Activated CD4-positive, CD25-positive, alpha-beta regulatory T cell treated with anti-CD3 and anti-CD28 coated beads, Interleukin-2, amount 50 U/mL, for 24 hours (primary cell): ENCODE measurements at places on chromosomes 11 and 22.

- peak; percentile 43 for ATAC-seq
These were observed 15.3 kb upstream of the ELFN2 start for GRCh38 chr22:37442537-37442936.

GRCh38 chr11:133598906-133599305, 66.6 kb upstream of the OPCML start:
- ATAC-seq: no peak

GRCh38 chr11:95108671-95109551, 19.3 kb downstream of the ENDOD1 start:
- no peak for ATAC-seq

- ATAC-seq: no peak
These were observed 3.9 kb downstream of the GATD1 start for GRCh38 chr11:773425-773824.

DNA sequence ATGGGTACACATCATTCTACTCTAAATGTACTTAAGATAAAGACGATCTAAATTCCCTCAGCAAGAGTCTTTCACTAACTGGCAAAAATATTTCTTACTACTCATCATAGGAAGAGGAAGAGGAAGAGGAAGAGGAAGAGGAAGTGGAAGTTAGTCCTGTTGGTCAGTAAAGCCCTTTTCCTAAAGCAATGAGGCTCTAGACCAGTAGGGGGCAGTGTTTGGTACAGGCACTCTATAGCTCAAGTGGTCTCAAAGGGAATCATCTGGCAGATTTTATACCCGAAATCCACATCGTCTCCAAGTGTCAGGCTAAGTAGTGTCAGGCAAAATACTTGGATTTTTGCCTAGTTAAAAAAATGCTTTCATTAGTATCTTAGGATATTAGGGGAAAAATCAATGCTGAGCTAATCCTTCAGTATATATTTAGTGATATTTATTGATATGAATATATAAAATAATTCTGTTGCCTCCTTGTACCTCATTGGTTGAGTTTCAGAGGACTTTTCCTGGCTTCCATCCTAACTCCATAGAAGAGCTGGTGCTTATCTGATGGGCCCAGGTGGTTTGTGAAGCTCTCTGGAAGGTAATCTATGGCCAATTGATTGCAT, 7.7 kb downstream of the BLID start:
- ATAC-seq: no peak
